Hair follicular keratinocyte (primary cell): ENCODE measurements at places on chromosomes 3 and 15. TPM values are rescaled to one million over a fixed set of nuclear protein-coding genes. Genes with fewer than 3 reads are reported as not detected.

Gene XPC
- total RNA-seq: 37.1 and 57.7 TPM in 2 replicates

Gene CACNA2D3
- total RNA-seq: not detected in 2 replicates

Gene NUSAP1
- 31.2 and 75.4 TPM in 2 replicates for total RNA-seq

Gene CRTC3
- total RNA-seq: 9.0 and 9.2 TPM in 2 replicates

Gene TP63
- 138 and 212 TPM in 2 replicates for total RNA-seq

Gene MESP1
- 0.78 and 0.84 TPM in 2 replicates for total RNA-seq

Gene CATSPER2
- 0.46 and 0.78 TPM in 2 replicates for total RNA-seq

Gene TARS3
- total RNA-seq: 3.2 and 5.6 TPM in 2 replicates

Gene CADM2
- not detected in 2 replicates for total RNA-seq

Gene GOLGA8S
- total RNA-seq: not detected in 2 replicates

Gene ADPRH
- total RNA-seq: 1.5 TPM in 2 replicates
